ENCODE measurements at places on chromosomes 6 and 20. TPM values are rescaled to one million over a fixed set of nuclear protein-coding genes. Genes with fewer than 3 reads are reported as not detected.

- H3K27ac ChIP-seq, result no peak overlapping the region
- DNase-seq, result no peak
- no peak overlapping the region for H3K4me3 ChIP-seq
These were observed 815 bp downstream of the TRIM10 start for GRCh38 chr6:30160008-30160784.

SAMD3 gene
- total RNA-seq, result 0.64 TPM

GRCh38 chr6:168390749-168391420, 50.1 kb upstream of the SMOC2 start:
- H3K4me1 ChIP-seq, result no peaks in the 10 kb centered on the region
- H3K27ac ChIP-seq, result no peak overlapping the region
- DNase-seq, result no peak
- H3K27me3 ChIP-seq, result peaks cover 16% of the 10 kb centered on the region

BMP6 gene
- not detected for total RNA-seq

TDRD6 gene
- total RNA-seq, result 0.05 TPM

- no peaks in the 10 kb centered on the region for H3K36me3 ChIP-seq
- no peaks in the 10 kb centered on the region for H3K27me3 ChIP-seq
- H3K4me3 ChIP-seq, result no peak overlapping the region
These were observed 136.2 kb upstream of the TAB2 start for GRCh38 chr6:149181304-149181703.

Data from osteocyte (in vitro differentiated cells).